ENCODE measurements at places on chromosomes 6 and 20. TPM values are rescaled to one million over a fixed set of nuclear protein-coding genes. Genes with fewer than 3 reads are reported as not detected.

GRCh38 chr6:54315656-54316055, 7.4 kb downstream of the TINAG start:
- peak; percentile 24 for DNase-seq

The CST2 gene
- total RNA-seq = not detected

The COL20A1 gene
- not detected for total RNA-seq

The COL21A1 gene
- 0.50 TPM for total RNA-seq

GRCh38 chr6:306641-307061, 14.4 kb downstream of the DUSP22 start:
- DNase-seq = no peak

GRCh38 chr6:16966791-16967469, 134.9 kb upstream of the STMND1 start:
- no peak for DNase-seq

GRCh38 chr20:37999526-38000263, 33.6 kb downstream of the TTI1 start:
- DNase-seq = no peak

The PRL gene
- total RNA-seq = not detected

The RAET1G gene
- total RNA-seq = 28.8 TPM

DNA sequence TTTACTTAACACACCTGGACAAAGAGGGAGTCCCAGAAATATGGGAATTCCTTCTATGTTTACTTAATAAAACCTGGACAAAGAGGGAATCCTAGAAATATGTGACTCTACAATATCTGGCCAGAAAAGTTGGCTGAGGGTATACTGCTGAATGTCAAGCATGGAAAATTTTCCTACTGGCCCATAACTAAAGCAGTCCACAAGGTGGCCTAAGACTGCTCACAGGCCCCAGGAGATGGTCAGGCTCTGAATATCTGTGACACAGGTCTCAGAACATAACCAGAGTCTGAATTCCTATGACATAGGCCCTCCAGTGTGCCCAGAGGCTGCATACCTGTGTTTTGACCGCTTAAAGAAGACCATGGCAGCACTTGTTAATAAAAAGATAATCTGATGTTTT, 578.2 kb upstream of the NRSN1 start:
- DNase-seq = no peak

DNA sequence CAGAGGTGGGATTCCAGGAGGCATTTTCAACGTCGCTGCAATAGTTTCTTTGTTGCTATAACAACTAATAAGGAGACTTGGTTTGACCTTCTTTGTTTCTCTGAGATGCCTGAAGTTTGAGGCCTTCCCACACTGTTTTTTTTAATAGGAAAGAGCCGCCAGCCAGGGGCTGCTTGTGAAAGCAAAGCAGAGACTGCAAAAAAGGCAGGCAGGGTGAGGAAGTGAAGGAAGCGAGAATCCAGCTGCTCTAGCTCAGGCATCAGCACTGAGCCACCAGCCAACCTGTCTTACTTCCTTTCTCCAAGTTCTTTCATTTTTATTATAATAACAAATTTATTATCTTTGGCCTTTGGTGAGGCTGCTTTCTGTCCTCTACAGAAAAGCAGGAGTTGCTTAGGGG, 179.1 kb downstream of the DOK5 start:
- no peak for DNase-seq

- no peak for DNase-seq
Observed at GRCh38 chr20:9129756-9130155, 60.9 kb downstream of the PLCB4 start.

Data from mammary epithelial cell (primary cell).